CD4-positive, alpha-beta T cell treated with Interleukin-4 for 1 hour (primary cell): ENCODE measurements at places on chromosomes 1 and 21.

- no peak for DNase-seq
Measured at GRCh38 chr1:205571747-205572146, 60.1 kb downstream of the ELK4 start.

DNA sequence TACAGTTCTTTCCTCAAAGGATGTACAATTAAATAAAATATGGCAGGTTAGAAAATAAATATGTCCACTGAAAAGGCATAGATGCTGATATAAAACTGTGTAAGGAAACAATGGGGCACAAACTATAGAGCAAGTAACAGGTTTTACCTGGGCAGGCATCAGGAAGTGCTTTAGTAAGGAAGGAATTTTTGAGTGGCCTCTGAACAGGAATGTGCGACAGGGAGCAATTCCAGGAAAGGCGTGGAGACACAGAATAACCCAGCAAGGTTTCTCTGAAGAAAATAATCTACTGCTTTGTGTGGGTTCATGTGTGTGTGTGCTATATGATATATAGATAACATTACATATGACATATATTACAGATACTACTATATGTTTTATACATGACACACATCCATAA is 128.4 kb downstream of the RGS21 start:
- no peak for DNase-seq

DNA sequence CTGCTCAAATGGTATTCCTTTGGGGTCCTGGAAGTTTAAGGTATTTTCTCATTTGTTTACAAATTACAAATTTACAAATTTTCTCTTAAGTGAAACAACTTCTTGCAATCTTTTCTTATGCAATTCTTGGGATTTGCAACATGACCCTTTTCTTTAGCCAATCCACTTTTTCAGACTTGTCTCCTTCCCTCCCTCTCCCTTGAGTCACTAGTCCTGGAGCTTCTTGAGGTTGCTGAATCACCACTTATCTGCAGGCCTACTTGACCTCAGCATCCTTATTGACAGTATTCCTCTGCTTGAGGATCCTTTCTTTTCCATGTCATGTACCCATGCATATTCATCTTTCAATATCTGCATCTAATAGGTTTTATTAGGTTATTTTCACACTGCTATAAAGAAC is 302.8 kb upstream of the ADAMTS5 start:
- no peak for DNase-seq

- DNase-seq, result no peak
Measured at GRCh38 chr1:170530972-170531757, 801 bp upstream of the GORAB start.

DNA sequence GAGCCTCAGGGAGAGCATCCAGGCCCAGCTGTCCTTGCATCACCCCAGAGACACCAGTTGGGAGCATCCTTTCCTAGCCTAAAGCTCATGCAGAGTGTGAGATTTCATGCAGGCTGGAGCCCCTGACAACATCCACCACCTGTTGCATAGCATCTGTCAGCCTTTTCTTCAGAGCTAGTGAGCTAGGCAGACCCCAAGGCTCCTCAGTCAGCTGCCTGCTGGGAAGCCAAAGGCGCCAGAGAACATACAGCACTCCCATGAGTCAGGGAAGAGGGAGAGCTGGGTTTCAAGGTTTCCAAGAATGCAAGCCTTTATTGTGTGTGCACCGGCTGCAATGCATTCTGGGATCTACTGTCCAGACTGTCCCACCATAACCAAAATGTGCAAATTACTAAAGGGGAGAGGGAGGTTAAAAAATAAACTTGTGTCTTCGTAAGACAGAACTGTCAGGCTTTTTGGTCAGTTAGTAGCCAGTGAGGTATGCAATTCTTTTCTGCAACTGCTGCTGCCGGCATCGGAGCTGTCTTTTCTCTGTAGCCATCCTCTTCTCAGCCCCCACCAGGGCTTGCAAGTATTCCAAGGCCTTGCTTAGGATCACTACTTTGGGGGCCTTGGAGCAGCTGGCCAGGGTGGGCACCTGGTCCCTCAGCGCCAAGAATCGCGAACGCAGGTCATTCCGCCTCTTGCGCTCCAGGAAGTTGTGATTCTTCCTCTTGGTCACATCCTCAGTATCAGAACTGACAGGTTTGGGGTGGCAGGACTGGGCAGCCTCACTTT is 4.6 kb downstream of the MYCL start:
- no peak for DNase-seq

GRCh38 chr1:42981871-42982270 is 23.2 kb upstream of the SLC2A1 start:
- no peak for DNase-seq

- DNase-seq, result no peak
Measured at GRCh38 chr1:88741413-88741812, 57.3 kb downstream of the PKN2 start.

DNA sequence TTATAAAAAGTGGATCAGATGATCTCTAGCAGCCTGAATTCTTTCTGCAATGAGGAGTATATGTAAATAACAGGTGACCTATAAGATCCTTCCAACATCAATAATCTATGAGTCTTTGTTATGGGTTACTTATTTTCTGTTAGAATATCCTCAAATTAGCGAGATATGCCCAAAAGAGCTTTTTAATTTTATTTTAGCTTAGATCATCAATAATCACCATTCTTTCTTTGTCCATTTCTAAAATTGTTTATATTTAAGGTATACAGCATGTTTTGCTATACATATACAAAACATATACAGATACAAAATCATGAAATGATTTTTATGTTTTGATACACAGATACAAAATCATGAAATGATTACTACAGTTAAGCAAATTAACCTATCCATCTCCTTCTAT is 11.8 kb downstream of the RABGAP1L start:
- DNase-seq, result no peak
